ENCODE measurements at places on chromosomes 6 and 20.
A peak's percentile ranks its signal among the peaks of the same experiment; 100 is the strongest.

DNA sequence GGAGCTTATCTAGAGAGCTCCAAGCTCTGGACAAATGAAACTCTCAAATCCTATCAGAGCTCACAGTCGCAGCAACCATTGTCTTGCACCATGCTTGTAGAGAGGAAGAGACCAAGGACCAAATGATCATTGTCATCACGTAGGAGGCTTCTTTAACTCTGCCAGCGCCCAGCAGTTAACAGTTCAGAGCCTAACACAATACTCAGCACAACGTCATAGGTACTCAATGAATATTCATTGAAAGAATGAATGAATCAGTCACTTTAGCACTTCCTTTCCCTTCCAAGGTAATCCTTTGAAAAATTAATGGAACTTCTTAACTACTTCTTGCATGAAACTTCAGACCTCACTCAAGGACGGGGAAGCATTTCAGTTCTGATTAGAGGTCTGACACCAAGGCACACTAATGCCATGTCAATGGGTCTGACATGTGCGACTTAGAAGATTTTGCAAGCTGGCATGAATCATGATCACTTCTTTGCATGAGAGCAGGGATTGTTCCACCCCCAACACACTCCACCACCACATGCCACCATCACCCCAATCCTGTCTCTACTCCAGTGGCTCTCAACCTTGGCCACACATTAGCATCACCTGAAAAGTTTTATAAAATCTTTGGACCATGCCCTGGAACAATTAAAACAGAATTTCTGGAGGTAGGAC, 45.1 kb downstream of the KHDC1L start:
- no peak for DNase-seq

GRCh38 chr6:16326971-16327776, 88.8 kb downstream of the GMPR start:
- DNase-seq, result no peak

- DNase-seq, result no peak
Observed at GRCh38 chr6:9335431-9335830, 900.1 kb upstream of the SLC35B3 start.

DNA sequence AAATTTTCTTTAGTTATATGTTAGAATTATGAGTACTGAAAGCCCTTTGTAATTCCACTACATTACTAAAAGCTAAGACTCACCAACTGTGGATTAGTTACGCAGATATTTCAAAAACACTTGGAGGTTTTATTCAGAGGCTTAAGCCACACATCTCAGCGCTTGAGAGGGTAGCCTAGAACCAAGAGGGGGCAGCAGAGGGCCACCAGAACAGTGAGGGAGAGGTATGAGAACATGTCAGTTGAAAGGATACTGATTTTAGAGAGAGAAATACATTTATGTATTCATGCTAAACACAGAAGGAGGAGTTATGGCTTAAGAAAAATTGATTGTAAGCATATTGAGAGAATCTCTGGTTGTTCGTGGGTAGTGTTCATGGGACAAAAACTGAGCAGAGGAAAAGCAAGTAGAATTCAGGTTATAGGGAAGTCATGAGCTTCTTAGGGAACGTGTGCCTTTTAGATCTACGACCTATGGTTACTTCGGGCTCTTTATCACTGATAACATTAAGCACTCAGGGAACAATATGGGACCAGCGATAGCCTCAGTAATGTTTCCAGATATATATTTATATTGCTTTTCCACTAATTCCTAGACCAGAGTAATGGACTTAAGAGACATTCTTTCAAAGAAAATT, 20.4 kb upstream of the SERINC1 start:
- DNase-seq, result peak; percentile 79

DNA sequence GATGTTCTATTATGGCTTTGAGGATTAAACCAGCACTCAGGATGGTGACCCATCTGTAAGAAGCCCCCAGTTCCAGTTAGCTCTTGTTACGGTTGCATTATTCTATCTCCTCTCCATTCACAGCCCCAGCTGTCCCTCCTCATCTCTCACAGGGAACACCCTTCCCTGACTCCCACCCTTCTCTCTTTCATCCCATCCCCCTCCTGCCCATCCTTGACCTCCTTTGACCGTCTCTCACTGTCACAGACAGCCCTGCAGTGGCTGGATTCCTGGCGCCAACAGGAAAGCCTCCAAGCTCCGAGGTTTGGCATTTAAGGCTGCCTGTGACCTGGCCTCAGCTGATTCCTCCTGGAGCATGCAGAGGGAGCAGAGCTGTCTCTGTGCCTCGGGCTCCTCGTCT, 4.2 kb upstream of the BPIFB4 start:
- peak; percentile 22 for DNase-seq

DNA sequence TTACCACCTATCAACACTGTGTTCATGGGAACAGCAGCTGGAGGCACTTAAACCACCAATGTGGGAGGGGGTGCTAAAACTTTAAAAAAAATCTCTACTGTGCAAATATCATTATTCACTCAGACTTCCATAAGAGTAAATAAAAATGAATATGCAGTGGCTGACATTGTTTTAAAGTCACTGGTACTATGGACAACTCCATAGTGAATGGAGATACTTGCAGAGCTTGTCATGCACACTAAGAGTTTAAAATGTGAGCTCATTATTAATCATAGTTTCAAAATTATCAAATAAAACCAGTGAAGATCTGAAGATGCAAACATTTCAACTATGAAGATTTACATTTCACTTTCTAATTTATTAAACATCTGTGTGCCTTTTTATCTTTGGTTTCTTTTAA, 54.4 kb downstream of the RFX6 start:
- no peak for DNase-seq

All from spleen (tissue), 13 donors.